ENCODE measurements at places on chromosomes 7 and 10.

GRCh38 chr10:115219203-115219602 lies 126.0 kb downstream of the ATRNL1 start:
- no peak for DNase-seq

- no peak for DNase-seq
These were observed 47.7 kb downstream of the PIK3AP1 start for GRCh38 chr10:96672481-96673175.

GRCh38 chr7:45033931-45034290 lies 33.9 kb downstream of the CCM2 start:
- DNase-seq: no peak

DNA sequence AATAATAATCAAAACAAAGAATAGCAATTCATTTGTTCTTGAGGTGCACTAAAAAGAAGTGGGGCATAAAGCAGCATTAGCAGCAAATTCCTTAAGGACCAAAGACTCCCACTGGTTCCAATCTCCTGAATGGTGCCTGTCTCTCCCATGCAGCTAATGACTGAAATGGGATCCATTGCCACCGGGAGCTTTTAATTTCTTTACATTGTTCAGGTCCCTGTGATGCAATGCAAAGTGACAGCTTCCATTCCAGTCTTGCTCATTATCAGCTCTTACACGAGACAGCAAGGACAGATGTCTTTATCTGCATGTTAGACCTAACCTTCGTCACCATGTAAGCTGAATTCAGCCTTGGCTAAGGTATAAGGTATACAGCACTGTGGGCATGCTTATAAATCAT lies 148.1 kb downstream of the POU6F2 start:
- DNase-seq: no peak

GRCh38 chr10:3935141-3935540 lies 150.1 kb upstream of the KLF6 start:
- DNase-seq: no peak

- no peak for DNase-seq
These were observed 230.6 kb upstream of the CHRM2 start for GRCh38 chr7:136637813-136638212.

- no peak for DNase-seq
These were observed 786 bp downstream of the ATP5F1C start for GRCh38 chr10:7788639-7789286.

GRCh38 chr10:14571866-14572507 lies 202.7 kb downstream of the FAM107B start:
- DNase-seq: no peak

GRCh38 chr10:6591668-6592067 lies 11.6 kb upstream of the PRKCQ start:
- no peak for DNase-seq

- no peak for DNase-seq
These were observed 228.7 kb upstream of the PTN start for GRCh38 chr7:137572056-137572784.

DNA sequence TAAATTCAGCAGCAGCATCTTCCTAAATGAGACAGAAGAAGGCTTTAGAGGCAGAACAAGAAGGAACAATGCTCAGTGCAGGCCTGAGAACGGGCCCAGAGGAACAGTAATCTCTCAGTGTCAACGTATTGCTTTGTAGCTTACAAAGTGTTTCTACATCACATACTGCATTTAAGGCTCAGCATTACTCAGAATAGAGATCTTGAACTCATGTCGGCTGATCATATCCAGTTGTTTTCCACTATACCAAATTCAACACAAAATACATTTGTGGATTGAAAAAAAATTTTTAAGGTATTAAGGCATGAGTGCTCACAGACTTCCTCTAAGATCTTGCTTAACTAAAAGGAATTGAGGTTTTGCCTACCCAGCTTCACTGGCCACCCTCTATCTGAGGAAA lies 325.1 kb downstream of the HPSE2 start:
- DNase-seq: no peak

DNA sequence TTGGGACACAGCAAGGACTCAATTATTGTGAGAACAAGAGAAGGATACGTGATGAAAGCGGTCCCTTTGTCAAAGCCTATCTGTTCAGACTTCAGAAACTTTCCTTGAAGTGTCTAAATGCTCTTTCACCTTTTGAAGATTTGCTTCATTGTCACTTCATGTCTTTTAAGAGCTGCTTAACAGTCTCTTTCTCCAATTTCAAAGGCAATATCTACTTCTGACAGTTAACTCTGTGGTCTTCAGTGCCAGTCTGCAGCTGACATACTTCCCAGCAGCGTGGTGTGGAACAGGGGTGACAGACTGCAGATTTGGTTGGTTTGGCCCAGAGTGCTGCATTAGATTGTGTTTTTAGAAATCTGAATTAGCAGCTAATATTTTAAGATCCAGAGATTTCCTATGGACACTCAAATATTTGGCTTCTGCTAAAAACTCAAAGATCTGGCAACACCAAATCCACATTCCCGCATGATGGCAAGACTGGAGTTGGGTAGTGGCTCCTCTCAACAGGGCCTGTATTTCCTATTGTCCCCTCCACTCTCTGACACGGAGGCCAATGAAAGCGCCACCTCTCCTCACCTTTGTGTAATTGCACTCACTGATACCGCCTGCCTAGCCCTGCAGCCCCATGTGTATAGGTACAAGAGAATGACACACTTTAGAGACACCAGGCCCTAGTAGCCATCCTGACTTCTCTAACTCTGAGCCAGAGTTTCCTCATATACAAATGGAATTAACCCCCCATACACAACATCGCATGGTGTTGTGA lies 11.5 kb downstream of the SCRN1 start:
- no peak for DNase-seq

- DNase-seq: no peak
These were observed 35.3 kb downstream of the SLC16A9 start for GRCh38 chr10:59674215-59674836.

GRCh38 chr7:23403970-23404369 lies 66.3 kb downstream of the IGF2BP3 start:
- no peak for DNase-seq

- DNase-seq: no peak
These were observed 298.2 kb upstream of the GALNT17 start for GRCh38 chr7:70833726-70834125.

- no peak for DNase-seq
These were observed 29.8 kb downstream of the DIP2C start for GRCh38 chr10:659688-660141.

GRCh38 chr7:17855202-17855601 lies 85.1 kb downstream of the SNX13 start:
- no peak for DNase-seq

- no peak for DNase-seq
These were observed 72.5 kb upstream of the CC2D2B start for GRCh38 chr10:95835149-95835860.

DNA sequence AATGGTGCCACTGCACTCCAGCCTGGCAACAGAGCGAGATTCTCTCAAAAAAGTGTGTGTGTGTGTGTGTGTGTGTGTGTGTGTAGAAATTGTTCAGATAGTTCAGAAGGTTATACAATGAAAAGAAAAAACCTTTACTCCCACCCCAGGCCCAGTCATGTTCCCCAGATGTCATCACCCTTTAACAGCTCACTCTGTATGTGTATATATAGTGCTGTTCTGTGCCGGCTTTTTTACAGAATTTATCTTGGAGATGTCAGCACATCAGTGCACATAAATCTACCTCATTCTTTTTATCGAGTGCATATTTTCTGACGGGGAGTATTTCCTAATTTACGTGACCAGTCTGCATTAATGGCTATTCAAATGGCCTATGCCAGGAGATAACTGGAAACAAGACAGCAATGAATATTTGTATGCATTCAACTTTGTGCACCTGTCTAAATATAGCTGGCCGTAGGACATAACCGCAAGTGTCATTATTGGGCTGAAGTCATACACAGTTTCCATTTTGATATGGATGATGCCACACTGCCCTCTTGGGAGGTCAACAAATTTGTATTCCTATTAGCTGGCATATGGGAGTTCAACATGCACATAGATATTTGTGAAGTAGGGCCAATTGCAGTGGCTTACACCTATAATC lies 11.7 kb downstream of the NIPSNAP2 start:
- DNase-seq: no peak

GRCh38 chr7:34135924-34136323 lies 230.6 kb downstream of the BMPER start:
- DNase-seq: no peak

DNA sequence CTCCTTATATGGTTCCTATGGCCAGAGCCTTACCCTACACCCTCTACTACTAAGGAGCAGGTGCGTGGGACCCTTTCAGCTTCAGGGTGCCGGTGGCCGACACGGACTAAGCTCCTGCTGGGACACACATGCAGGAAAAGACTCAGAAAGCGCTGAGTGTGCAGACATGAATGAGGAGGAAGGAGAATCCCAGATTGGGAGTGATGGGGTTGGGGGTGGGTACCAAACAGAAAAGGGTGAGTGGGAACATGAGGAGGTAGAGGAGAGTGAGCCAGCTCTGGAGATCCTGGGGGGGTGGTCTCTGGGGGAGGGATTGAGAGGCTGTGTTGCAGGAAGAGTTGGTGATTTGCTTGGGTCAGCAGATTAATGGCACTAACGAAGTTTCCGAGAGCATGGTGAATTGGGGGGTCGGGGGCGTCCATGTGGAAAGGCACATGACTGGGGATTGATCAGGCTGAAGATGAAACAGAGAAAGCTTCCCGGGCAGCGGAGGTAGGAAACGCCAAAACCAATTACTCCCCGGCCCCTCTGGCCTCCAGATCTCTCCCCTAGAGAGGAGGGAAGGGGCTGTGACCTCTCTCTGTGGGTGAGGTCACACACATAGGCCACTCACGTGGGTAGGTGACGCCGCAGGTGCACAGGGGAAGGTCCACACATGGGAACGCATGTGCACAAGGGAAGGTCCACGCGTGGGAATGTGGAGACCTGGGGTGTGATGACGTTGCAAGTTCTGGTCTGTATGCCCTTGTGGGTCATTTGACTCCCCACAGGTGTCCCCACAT lies 37.9 kb upstream of the SLF2 start:
- DNase-seq: no peak

DNA sequence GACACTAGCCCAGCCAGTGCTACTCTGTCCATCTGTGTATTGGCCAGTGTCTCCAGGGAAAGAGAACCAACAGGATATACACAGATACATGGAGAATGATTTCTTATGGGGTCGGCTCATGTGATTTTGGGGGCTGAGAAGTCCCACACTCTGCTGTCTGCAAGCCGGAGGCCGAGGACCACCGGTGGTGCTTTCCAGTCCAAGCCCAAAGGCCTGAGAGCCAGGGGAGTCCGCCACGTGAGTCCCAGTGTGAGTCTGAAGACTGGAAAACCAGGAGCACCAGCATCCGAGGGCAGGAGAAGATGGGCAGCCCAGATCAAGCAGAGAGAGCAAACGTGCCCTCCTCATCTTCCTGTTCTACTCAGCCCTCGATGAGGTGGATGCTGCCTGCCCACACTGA lies 71.5 kb downstream of the C10orf143 start:
- no peak for DNase-seq

DNA sequence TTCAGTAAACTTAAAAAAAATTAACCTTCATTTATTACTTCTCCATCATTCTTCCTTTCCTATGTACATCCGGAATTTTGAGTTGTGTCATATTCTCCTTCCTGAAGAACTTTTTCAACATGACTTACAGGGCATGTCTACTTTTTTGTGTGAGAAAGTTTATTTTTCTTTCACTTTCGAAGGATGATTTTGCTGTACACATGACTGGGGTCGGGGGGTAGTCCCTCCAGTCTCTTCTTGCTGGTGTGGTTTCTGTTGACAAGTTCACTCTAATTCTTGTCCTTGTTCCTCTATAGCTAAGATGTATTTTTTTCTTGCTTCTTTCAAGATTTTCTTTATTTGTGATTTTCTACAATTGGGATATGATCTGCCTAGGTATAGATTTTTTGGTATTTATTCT lies 55.8 kb downstream of the INPP5A start:
- no peak for DNase-seq

GRCh38 chr10:132321726-132322125 lies 10.3 kb upstream of the LRRC27 start:
- no peak for DNase-seq

GRCh38 chr7:82141427-82141826 lies 302.1 kb downstream of the CACNA2D1 start:
- no peak for DNase-seq

DNA sequence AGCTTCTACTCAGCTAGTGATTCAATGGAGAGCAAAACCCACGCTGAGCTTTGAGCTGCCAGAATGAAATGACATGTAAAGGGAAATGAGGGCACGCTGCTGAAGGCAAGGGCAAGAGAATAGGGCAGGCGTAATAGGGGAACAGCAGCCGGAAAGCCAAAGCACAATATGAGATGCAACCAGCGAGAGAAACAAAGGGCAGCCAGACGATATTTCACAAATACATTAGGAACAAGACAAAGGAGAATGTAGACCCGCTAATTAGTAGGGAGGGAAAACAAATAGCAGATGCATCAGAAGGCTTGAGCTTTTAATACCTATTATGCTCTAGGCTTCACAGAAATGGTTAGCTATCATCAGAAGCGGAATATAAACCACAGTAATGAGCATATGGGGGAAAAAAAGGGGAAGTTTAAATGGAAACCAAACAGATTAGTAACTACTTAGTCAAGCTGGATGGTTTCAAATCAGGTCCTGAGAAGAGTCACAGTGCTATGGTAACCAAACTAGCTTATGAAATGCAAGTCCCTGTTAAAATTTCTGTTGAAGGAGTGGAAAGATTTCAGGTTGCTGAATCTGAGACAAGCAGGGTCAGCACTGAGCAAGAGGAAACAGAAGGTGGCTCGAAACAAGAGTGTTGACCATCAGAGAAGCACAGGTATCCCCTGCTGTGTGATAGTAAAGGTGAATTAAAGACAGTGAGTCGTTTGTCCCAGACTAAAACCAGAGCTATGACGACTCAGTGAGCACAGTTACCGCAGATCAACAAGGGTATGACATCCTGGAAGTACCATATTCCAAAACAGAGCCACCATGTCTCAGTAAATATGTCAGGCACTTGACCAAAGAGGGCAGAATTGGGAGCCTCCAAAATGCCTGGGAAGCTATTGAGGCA lies 496.9 kb upstream of the CELF2 start:
- no peak for DNase-seq

- no peak for DNase-seq
These were observed 121.2 kb downstream of the FAM107B start for GRCh38 chr10:14653271-14654161.

GRCh38 chr7:137147338-137147720 lies 196.2 kb downstream of the PTN start:
- no peak for DNase-seq

GRCh38 chr7:111232249-111233084 lies 141.5 kb downstream of the LRRN3 start:
- DNase-seq: no peak

- no peak for DNase-seq
These were observed 39.9 kb downstream of the LRRC18 start for GRCh38 chr10:48899781-48900180.

DNA sequence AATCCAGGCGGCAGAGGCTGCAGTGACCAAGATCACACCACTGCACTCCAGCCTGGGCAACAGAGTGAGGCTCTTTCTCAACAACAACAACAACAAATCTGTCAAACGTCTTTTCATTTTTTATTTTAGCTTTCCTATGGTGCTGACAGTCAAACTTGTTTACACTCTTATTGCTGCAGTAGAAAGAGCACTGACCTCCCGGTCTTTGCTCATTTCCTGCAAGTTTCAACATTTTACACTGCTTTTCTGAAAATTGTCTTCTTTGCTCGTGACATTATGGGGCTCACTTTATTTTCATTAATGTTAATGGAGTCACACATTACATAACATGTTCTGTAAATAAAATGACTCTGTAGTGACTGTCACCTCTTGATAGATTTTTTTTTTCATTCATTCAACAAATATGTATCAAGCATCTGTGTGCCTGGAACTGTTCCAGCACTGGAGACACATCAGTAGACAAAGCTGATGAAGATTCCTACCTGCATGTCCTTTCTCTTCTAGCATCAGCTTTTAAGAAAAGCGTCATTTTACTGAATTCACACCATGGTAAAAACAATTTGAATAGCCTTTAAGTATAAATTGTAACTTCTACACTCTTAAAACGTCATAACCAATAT lies 277.3 kb downstream of the CELF2 start:
- no peak for DNase-seq
